ENCODE measurements at places on chromosomes 7 and 10. TPM values are rescaled to one million over a fixed set of nuclear protein-coding genes. Genes with fewer than 3 reads are reported as not detected.

OR2A1 gene
- total RNA-seq: not detected

CYP2C8 gene
- total RNA-seq: not detected

ATP6V0A4 gene
- 4.1 TPM for total RNA-seq

UNCX gene
- not detected for total RNA-seq

ZNF777 gene
- 14.9 TPM for total RNA-seq

ZNF438 gene
- total RNA-seq: 2.3 TPM

IFIT1B gene
- not detected for total RNA-seq
